Stimulated activated CD8-positive, alpha-beta memory T cell treated with anti-CD3 and anti-CD28 coated beads, Interleukin-15, amount 100 ng/mL, for 24 hours (primary cell): ENCODE measurements at places on chromosomes 12 and 14.

DNA sequence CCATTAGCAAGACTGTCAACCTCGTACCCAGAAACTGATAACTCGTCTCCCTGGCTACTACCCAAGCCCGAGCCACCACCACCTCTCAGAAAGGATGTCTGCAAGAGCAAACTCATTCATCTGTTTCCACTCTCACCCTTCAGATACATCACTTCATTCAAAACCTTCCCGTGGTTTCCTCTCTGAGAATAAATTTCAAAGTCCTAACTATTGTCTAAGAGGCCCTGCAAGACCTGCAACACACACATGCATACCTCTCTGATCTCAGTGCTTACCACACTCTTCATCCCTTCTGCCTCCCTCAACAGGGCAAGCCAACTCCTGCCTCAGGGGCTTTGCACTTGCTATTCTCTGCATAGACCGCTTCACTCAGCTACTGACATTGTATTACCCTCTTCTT is 40.6 kb downstream of the PPP1R13B start:
- no peak for DNase-seq

GRCh38 chr12:123384994-123385376 is 1.1 kb downstream of the KMT5A start:
- no peak for DNase-seq

GRCh38 chr12:8088574-8088973 is 6.5 kb downstream of the NECAP1 start:
- no peak for DNase-seq

- DNase-seq: no peak
These were observed 48.9 kb downstream of the RNF34 start for GRCh38 chr12:121448771-121449315.

- DNase-seq: no peak
These were observed 29.0 kb downstream of the PEBP1 start for GRCh38 chr12:118164798-118165486.

DNA sequence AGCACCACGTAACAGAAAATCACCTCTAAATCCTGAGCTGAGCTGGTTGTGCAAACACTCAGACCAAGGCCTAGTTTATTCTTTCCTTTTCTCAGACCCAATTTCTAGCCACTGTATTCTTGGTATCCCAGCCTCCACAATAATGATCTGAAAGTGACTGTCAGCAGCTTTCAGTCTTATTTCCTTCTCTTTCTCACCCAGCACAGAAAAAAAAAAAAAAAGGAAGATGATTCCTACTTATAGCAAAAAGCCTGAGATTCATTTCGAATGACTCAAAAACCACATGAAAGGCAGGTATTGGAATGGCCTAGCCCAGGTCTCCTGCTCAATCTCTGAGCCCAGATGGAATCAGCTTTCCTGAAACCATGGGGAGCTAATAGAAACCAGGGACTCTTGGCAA is 298.6 kb upstream of the PPFIA2 start:
- DNase-seq: no peak

DNA sequence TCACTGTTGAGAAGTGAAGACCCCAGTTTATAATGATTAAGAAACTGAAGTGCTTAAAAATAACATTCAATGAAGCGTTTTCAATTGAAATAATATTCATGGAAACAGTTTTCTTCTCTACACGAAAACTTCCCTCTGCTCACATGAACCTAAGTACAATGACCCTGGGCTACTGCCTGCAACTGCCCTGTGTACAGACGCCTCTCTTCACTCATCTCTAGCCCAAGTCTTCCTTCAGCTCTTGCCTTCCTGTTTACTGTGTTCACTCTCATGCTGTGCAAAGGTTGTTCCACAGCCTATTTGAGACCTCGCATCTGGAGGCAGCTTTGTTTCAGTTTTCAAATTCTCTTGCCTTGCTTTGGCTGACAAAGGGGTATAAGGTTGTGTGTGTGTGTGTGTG is 100.8 kb downstream of the GRIN2B start:
- no peak for DNase-seq

- DNase-seq: no peak
These were observed 5.0 kb upstream of the TINF2 start for GRCh38 chr14:24247422-24247821.

- no peak for DNase-seq
These were observed 2.7 kb upstream of the HDAC7 start for GRCh38 chr12:47822401-47822800.

DNA sequence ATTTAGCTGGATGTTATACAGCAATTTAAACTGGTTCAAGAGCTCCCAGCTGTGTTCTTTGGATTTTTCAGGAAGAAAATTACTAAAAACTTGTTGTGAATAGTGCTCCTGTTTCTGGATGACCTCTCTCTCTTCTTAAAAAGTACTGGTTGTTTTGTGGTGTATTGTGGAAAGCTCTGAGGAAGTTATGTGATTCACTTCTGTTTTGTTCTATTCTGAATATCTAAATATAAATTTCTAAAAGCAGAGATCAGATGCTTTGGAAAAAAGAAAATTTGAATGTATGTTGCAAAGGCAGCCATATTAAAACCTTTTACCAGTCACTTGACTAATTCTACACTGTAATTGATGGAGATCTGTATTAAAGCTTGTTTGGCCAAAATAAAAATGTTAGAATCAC is 3.4 kb upstream of the C3AR1 start:
- DNase-seq: no peak

DNA sequence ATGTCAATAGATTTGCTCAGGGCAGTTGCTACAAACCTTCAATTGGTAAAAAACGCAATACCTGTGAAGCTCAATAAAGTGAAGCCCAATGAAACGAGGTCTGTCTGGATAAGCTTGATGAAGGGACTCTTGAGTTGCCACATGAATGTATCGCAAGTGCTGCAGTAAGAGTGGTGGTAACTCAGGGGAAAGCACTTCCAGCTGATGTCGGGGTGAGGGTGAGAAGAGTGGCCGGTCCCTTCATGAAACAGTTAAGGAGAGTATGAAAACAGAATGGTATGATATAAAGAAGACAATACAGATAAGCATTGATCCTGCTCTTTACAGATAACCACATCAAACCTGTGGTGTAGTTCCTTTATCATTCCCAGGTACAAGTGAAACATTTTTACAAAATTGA is 83.4 kb upstream of the EVL start:
- no peak for DNase-seq

GRCh38 chr12:12779529-12779928 is 5.9 kb upstream of the APOLD1 start:
- no peak for DNase-seq

DNA sequence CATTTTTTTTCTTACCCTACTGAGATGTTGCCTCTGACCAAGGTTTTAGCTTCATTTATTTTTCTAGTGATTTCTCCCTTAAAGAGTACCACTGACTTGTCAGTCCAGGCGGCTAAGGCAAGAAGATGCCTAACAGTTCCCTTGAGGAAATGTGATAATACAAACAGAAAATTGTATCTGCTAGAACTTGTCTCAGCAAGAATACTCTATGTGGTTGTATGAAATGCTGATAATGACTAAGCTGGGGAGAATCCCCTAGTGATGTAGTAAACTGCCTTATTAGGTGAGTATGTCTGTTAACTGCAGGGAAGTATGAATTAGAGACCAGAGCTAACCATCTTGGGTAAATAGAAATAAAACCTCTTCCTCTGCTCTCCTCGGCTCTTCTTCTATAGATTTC is 6.7 kb downstream of the C12orf54 start:
- DNase-seq: no peak
